T1000 (cell line): ENCODE measurements at places on chromosomes 11 and 22.

- no peak for DNase-seq
Observed at GRCh38 chr11:94309757-94310156, 5.4 kb downstream of the IZUMO1R start.

- no peak for DNase-seq
Observed at GRCh38 chr22:20635227-20635591, 127.8 kb downstream of the MED15 start.

DNA sequence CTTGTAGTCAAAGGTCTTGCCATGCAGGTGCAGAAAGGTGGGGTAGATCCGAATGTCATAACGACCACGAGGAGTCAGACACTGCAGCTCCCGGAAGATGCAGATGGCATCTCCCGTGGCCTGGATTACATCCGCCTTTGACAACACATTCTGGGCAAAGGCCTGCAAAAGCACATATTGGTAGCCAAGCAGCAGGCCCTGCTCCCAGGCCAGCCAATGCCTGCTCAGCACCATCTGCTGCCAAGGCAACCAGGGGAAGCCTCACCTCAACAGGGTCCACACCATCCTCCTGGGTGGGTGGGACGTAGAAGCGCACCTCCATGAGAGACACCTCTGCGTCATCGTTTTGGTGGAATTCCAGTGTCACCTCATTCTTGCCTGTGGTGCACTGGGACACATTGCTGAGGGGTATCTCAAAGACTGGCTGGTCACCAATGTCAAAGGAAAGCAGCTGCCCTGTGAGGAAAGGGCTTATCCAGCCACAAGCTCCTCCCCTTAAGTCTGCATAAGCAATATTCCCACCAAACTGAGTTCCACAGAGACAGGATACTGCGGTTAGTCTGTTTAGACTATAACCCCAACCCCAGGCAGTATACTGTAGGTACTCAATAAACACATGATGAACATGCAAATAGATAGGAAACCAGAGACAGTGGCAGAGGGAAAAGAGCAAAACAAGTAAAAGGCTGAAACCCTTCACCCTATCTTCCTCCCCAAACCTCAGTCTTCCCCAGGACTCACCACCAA is 2.8 kb downstream of the SSRP1 start:
- no peak for DNase-seq

GRCh38 chr11:3155691-3156258 is 9.3 kb downstream of the OSBPL5 start:
- DNase-seq: no peak

DNA sequence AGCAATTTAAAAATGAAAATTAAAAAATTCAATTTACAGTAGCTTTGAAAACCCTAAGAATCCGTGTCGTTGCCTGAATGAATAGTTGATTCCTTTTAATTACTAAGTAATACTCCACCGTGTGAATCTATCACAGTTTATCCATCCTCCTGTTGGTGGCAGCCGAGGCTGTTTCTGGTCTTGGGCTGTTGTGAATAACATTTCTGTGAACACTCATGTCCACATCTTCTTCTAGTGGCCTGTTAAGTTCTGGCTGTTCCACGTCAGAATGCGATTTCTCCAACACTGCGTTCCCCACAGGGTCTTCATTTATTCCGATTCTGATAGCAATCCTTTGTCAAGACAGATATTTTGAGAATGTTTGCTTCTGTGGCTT is 223.0 kb downstream of the TBC1D22A start:
- DNase-seq: no peak

GRCh38 chr11:77617892-77618291 is 19.7 kb downstream of the CLNS1A start:
- DNase-seq: no peak

DNA sequence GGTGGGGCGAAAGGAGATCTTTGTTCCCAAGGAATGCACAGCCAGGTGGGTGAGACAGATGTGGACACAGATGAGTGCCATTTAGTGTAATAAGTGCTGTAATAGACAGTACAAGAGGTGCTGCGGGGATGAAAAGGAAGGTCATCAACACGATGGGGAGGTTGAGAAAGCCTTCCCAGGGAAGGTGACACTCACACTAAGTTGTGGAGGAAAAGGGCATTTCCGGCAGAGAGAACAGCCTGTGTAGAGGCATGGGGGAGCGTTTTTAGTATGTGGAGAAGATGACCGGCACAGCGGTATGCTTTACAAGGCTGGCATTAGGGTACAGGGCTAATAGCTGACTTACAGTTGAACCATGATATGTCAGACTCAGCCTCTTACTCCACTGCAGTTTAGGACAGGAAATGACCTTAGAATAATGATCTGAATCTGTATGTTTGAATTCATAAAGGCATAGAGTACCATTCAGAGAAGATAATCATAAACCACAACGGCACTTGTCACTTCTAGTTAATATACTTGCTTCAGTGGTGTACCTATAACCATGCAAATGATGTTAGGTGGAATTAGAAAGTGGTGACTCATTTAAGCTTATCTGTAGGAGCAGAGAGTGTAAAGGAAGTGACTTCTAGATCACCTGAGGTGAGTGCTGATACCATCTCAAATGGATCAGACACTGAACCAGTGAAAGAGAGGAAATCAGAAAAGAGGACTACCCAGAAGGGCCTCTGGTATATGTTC is 60.6 kb downstream of the FAM83F start:
- DNase-seq: no peak

DNA sequence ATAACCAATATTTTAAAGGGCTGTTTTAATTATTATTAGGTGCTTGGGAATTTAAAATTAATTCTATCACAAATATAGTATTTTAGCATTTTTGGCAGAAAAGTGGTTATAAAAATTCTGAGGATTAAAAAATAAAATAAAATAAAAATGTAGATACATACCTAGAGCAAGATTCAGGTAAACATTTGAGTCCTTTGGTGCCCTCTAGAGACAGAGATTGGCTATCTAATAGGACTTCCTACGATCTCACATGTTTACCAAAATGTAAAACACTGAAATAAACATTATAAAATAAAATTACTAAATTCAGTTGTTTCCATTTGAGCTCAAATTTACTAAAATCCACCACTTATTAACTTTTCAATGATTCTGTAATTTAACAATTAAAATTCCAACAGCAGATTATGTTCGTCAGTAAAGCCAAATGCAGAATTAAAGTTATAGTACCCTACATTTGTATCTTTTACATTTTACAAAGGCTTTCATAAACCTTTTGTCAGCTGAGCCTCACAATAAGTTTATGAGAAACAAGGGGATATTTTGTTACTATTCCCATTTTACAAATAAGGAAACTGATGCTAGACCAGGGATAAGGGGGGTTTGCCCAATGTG is 27.7 kb downstream of the SLC36A4 start:
- no peak for DNase-seq

DNA sequence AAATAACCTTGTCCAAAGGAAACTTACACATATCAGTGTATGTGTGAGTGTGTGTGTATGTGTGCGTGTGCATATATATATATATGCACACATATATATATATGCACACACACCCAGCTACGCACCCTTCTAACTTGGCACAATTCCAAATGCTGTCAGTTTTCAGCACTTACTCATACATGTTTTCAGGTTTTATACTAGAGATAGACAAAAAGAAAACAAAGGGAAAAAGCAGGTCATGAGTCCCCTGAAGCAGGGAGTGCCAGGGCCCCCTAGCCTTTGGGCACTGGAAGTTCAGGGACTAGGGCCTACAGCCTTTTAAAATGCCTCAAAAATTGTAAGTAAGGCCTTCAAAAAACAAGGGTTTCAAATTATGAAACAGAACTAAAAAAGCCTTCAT is 265.4 kb downstream of the CADM1 start:
- no peak for DNase-seq

GRCh38 chr11:43021466-43021865 is 290.3 kb upstream of the API5 start:
- no peak for DNase-seq

DNA sequence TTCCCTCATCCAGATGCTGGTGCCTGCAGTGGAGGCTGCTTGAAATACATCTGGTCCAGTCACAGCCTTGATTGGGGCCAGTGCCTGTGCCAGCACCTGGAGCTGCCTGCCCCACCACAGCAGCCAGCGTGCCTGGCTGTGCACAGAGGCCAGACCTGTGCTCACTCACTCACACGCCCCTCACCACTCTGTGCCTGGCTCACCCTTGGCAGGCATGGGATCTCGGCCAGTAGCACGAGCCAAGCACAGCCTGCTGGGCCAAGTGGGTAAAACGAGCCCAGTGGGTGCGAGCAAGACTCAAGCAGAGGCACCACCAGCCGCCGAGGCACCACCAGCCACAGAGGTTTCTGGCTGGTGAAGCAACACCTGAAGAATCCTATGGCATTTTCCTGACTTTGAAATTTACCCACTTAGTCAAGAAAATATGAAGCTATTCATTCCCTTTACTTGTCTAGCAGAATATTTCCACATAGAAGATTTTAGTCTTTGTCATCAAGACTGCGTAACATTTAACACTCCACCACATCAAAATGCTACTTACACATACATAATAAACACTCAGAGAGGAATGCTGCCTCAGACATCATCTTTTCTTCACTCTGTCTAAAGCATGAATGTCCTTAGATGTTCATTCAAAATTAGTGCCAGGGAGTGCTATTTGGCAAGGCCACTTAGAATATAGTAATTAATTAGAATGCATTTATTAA is 424.3 kb upstream of the FAT3 start:
- DNase-seq: no peak

DNA sequence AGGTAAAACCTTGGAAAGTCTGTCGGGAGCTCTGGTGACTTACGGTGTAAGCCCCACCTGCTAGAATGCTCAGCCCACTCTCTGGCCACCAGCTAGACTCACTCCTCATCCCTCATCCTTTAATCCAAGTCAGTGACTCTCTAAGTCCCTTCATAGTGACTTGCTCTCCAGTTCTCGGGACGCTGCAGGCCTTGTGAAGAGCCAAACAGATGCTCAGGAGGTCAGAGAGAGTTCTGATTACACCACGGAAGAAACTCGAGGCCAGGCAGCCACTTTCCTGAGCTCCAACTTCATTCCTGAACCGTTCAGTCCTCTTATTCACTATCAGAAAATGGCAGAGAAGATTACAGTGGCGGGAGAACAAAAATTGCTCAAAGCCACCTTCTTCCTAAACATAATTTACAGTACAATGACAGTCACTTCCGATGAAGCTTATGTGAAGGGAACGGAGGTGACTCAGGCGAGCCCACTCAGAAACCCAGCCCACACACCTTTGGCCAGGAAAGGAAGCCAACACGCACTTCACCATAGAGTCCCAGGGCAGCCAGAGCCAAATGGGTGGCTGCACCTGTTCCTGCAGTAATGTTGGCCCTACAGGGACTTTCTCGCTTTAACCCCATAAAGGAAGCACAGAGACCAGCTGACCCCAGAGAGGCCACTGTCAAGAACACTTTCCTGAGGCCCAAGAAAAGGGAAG is 100.4 kb downstream of the GALNT18 start:
- DNase-seq: no peak

DNA sequence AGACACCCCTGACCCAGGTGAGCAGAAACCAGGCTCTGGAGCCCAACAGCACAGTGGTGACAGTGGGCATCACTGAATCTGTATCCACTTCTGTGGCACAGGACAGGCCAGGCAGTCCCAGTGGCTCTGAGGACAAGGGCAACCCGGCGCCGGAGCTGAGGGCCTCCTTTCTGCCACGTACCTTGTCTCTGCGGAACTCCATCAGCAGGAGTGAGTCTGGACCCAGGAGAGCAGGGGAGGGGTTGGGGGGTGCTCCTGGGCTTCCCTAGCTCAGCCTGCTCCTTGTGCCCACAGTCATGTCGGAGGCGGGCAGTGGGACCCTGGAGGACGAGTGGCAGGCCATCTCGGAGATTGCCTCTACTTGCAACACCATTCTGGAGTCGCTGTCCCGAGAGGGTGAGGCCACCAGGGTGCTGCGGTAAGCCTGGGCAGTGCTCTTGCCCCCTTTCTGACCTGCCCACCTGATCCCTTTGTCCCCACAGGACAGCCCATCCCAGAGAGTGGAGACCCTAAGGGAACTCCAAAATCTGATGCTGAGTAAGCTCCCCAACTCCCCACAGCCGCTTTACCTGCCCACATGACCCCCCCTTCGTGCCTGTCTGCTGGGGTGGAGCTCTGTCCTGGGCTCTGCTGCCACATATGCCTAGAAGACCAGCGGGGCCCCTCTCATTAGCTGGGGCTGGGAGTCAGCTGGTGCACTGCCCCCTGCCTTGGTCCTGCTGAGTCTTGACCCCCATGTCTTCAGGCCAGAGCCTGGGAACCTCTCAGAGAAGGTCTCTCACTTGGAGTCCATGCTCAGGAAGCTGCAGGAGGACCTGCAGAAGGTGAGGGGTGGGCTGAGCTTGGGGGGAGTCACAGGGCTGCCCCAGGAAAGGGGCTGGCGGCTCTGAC is 12.0 kb downstream of the SIPA1 start:
- no peak for DNase-seq
